ENCODE measurements at places on chromosomes 16 and 17.

GRCh38 chr16:53503991-53504663, 1.1 kb upstream of the AKTIP start:
- peak; percentile 29 for DNase-seq

DNA sequence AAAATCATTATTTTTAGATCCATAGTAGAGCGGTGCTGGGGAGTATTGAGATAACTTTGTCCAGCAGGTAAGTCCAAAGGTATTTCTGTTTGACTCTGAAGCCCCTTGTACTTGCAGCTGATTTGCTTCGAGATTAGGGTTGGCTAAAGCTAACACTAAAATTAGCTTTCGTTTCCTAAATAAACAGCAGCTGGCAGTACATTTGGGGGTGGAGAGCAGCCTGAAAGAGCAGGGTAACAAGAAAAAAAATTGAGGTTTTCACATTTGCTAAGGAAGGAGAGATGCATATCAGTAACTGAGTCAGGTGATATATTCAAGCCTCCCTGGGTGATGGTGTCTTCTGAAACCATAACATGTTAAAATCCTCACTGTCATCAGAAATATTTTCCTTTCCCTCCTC, 37.4 kb upstream of the TMC5 start:
- no peak for DNase-seq

- DNase-seq: peak; percentile 53
These were observed 27.6 kb downstream of the PRKAR1A start for GRCh38 chr17:68539548-68540467.

- DNase-seq: no peak
These were observed 677.8 kb downstream of the TOX3 start for GRCh38 chr16:51869176-51869575.

- DNase-seq: no peak
These were observed 75.8 kb downstream of the WSCD1 start for GRCh38 chr17:6145946-6146345.

GRCh38 chr16:65959983-65960382, 406.5 kb upstream of the CDH5 start:
- peak; percentile 17 for DNase-seq

- no peak for DNase-seq
These were observed 1.3 kb upstream of the NXPH3 start for GRCh38 chr17:49574323-49574781.

GRCh38 chr17:4920351-4921048, 11.6 kb upstream of the GP1BA start:
- DNase-seq: peak; percentile 86

GRCh38 chr16:87392821-87393679, 914 bp downstream of the MAP1LC3B start:
- DNase-seq: peak; percentile 43

GRCh38 chr16:72836985-72837384, 210.9 kb downstream of the ZFHX3 start:
- no peak for DNase-seq

- no peak for DNase-seq
These were observed 145.7 kb downstream of the PRKCA start for GRCh38 chr17:66448026-66448639.

DNA sequence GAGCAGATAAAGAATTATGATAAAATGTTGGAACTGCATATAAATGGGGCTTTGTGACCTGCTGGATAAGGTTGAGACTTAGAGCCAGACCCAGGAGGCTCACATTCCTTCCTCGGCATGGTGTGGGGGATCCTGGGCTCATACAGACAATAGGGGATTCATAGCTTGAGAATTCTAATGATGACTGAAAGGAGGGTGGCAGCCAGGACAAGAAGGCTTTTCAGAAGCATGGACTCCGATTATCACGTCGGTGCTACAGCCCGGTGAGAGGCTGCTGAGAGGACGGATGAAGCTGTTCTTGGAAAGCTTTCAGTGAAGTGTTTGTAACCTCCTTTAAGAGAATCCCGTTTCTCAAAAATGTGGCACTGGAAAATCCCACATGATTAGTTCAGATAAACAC, 167.2 kb downstream of the ANKFN1 start:
- no peak for DNase-seq

DNA sequence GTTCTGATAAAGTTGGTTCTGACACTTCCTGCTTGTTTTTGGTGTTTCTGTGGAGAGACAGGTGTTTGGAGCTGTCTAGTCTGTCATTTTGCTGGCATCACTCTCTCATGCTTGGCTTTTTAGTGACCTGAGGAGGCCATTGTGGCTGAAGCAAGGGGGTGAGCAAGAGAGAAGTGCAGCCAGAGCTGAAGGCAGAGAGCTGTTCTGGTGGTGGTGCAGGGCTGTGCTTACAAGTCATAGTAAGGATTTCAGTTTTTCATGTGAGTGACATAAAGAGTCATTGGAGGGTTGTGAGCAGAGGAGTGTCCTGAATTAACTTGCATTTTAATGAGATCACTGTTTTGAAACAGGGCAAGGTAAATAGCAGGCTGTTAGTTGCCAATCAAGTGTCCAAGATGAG, 97.5 kb downstream of the CHD9 start:
- DNase-seq: no peak

- DNase-seq: no peak
These were observed 2.0 kb downstream of the TRIM47 start for GRCh38 chr17:75876190-75876937.

- DNase-seq: no peak
These were observed 8.8 kb downstream of the ODAD4 start for GRCh38 chr17:41939044-41939692.

GRCh38 chr16:50522324-50522723, 25.9 kb upstream of the NKD1 start:
- no peak for DNase-seq

GRCh38 chr16:52074133-52074532, 472.8 kb downstream of the TOX3 start:
- DNase-seq: no peak

- no peak for DNase-seq
These were observed 86.2 kb downstream of the TOX3 start for GRCh38 chr16:52460639-52461178.

DNA sequence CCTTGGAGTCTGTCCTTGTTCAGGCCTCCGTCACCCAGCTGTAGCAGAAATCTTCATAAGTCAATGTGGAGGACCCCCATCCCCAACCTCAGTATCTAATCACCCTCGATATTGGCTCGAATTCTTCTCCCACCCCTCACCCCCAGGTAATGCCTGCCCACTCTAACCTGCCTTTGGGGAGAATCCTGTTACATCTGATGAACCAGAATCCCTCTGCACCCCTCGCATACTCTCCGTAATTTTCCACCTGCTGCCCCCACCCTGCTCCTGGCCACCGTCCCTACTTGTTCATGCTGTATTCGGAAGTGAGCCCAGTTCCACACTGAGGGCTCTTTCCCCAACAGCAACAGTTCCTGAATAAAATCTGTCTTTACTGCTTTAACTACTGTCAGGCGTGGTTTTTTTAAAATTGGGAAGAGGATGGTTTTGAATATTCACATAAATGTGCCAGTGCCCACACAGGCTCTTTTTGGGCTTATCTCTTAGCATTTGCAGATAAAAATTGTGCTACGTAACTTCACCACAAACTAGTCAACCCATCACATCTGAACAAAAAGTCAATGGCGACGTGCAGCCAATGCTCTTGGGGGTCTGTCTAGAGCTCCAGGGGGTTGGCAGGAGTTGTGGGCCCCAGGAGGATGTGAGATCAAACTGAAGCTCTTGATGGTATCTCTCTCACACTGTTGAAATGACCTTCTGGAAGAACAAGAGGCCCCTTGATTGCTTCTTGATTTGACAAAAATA, 73.7 kb downstream of the NETO2 start:
- DNase-seq: no peak

Data from amniotic epithelial cell (primary cell).